ENCODE measurements at places on chromosomes 2 and 18.

DNA sequence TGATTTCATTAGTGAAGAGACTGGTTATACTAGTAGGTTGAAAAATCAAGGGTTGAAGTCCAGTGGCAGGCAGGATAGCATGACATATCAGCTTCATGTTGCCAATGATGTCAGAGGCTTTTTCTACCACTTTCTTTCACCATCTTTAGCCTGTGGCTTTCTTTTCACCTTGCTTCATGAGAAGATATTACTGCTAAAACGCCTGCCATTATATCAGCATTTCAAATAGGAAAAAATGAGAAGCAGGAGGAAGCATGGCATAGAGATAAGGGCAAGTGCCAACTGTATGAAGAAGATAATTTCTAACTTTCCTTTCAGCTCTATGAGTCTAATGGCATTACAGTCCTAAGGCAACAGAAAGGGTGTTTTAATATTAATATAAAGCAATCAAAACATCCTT, 270.2 kb upstream of the SYT4 start:
- DNase-seq = no peak

DNA sequence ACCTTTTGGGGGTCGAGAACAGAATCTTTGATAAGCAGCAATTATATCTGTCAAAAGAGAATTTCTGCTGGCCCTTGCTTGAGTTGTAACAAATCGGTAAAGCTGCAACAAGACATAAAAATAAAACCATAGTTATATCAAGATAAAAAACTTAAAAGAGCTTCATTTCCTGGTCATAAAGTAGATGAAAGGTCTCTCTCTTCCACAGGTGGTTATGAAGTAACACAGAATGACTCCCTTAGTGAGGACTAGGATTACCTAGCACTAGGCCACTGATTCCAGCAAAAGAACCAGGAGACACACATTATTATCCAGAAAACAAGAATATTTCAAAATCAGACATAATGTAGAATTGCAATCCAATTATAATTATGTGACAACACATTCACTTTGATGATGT, 5.4 kb downstream of the AFG3L2 start:
- DNase-seq = no peak

- DNase-seq = peak; percentile 23
Measured at GRCh38 chr2:140383781-140384180, 1603.6 kb upstream of the NXPH2 start.

DNA sequence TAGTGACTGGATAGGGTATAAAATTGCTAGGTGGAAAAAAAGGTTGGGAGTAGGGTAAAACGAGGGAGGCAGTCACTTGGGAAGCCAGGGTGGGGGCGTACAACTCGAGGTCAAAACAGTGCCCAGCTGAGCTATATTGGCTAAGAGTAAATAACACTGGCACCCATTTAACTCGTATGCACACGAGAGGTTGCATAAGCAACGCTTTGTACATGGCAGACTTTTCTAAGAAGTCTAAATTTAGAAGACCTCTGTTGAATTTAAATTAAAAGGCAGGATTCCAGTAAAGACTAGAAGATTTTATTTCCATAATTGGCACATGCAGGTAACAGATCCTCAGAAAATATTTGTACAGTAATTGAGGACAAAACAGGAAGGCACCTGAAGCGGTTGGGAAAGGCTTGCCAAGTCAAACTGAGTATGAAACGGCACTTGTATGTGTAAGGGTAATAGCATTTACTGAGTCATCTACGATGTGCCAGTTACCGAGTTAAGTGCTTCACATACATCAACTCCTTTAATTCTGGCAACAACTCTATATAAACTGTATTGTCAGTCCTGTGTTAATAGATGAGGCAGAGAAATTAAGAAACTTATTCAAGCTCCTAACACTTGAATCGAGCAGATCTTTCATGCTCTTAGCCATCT, 1.4 kb upstream of the MALT1 start:
- DNase-seq = peak; percentile 17

DNA sequence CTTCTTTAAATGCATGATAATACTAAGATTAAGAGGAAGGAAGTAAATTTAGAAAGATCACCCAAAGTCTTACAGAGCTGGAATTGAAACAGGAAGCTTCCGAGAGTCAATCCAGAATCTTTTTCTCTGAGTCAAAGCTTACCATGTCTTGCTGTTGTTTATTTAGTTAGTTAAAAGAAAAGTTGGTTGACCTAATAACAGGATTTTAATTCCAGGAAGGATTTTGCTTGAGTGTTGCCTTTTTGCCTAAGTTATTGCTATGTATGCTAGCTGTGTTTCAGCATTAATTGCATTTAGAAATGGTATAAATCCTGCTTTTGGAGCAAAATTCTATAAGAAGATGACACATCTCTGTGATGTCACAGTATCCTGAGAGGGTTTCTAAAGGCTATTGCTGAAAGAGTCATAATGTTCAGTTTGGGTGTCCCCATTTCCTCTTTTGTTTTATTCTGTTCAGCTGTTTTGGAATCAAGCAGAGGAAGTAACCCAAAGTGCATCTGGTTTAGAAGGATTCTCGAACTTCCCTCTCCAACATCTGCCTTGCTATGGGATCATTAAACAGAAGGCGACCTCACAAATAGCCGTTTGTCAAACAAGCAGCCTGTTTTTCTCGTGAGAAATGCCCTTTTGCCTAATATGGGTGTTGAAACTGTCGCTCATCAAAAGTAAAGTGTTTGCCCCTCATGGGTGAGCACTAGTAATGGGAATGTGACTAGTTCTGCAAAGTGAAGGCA, 271.5 kb upstream of the MMADHC start:
- peak; percentile 62 for DNase-seq

- DNase-seq = no peak
Measured at GRCh38 chr18:59264651-59265245, 8.5 kb downstream of the RAX start.

- peak; percentile 71 for DNase-seq
Measured at GRCh38 chr2:173187941-173188788, 112.5 kb downstream of the MAP3K20 start.

DNA sequence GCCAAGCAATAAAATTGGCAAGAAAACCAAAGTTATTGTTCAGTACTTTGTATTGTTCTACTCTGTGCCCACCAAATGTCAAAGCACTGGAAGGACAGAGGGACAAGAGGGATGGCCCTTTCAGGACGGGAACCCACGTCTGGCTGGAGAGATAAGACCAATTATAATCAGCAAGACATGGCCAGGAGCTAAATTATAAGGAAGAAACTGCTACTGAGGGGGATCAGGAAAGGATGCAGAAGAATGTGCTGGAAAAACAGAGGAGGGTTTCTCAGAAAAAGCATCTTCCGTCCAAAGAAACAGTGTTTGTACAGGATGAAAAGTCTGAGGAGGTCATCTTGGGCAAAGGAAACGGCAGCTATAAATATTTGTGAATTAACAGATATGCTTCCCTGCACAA, 46.4 kb upstream of the NARS1 start:
- DNase-seq = no peak

GRCh38 chr2:100903534-100904258, 83.8 kb downstream of the NPAS2 start:
- DNase-seq = peak; percentile 19

- DNase-seq = no peak
Measured at GRCh38 chr18:75218065-75218923, 7.7 kb downstream of the TSHZ1 start.

GRCh38 chr2:240182001-240182400, 41.5 kb upstream of the OTOS start:
- DNase-seq = no peak

DNA sequence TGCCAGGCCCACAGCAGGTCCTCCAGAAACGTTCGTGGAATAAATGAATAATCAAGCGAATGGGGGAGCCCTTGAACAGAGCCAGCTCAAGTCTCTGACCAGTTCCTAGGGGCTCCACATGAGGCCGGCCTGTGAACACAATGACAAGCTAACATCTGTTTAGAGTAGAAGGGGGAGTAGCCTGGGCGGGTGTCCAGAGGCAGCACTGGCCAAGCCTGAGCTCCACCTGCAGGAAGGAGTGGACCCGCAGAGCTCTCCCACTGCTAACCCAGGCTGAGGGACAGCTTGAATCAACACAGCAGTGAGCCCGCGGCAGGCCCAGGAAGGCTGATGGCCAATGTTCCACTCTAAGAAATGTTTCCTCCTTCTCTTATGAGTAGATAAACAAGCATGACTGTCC, 234.8 kb upstream of the RAB6C start:
- no peak for DNase-seq

- DNase-seq = no peak
Measured at GRCh38 chr18:63260380-63260754, 59.2 kb downstream of the BCL2 start.

Measured in fibroblast of pulmonary artery (primary cell).